GM06990 (cell line): ENCODE measurements at places on chromosomes 1 and 21.

DNA sequence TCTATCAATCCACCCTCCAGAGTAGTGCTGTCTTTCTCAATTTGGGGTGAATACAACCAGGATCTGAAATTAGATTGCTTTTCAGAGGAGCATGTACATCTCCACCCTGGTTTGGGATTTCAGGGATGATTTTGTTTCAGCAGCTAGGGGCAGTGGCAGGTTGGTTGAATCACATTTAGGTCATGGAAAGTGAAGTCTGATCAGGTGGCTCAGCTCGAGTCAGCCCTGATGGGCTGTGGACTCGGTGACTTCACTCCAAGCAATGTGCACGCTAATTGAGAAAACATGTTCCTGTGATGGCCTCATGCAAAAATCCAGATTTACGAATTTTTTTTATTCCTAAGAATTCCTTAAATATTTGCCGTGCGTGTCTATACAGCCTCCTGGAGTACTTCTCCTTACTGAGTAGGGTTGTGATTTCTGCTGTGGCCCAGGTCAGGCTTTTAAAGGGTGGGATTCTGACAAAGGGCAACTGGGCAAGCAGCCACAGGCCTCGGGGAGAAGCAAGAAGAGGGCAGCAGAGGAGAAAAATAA lies 7.5 kb downstream of the NGF start:
- DNase-seq, result no peak

- no peak for DNase-seq
Measured at GRCh38 chr1:89906088-89906487, 85.3 kb downstream of the LRRC8D start.

GRCh38 chr1:154327466-154328317 lies 2.4 kb downstream of the ATP8B2 start:
- peak; percentile 35 for DNase-seq

DNA sequence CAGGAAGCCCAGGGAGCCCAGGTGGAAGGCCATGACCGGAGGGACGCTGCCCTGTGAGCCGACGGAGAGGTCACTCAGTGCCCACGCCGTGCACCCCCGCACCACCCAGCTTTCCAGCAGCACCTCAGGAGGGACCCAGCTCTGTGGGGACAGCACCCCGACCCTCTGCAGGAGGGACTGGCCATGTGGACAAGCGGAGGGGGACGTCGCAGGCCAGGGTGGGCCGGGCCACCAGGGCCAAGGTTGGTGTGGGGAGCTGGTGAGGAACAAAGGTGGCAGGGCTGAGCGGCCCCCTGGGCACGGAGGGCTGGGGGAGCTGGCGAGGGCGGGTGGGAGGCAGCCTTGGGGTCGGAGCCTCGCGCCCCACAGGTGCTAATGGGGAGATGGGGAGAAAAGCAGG lies 22.8 kb downstream of the NADK start:
- no peak for DNase-seq

DNA sequence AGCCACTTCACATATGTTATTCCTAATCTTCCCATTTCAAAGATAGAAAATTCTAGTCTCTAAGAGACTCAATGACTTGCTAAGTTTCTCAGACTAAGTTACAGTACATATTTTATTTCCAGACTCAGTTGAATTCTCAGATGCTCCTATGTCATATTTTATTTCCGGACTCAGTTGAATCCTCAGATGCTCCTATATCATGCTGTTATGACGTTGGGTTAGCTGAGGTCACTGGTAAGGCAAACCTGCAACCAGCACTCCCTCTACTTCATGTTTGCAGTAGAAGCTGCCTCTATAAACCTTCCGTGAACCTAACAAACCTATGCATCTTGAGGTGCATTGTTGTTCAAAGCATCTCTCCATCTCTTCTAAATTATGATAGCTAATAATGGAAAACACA lies 187.1 kb upstream of the SGIP1 start:
- no peak for DNase-seq

- no peak for DNase-seq
Measured at GRCh38 chr1:92310185-92310597, 11.3 kb downstream of the RPAP2 start.

GRCh38 chr1:22832414-22832786 lies 121.8 kb downstream of the EPHB2 start:
- no peak for DNase-seq

- peak; percentile 16 for DNase-seq
Measured at GRCh38 chr21:34072145-34073031, 990 bp upstream of the MRPS6 start.

DNA sequence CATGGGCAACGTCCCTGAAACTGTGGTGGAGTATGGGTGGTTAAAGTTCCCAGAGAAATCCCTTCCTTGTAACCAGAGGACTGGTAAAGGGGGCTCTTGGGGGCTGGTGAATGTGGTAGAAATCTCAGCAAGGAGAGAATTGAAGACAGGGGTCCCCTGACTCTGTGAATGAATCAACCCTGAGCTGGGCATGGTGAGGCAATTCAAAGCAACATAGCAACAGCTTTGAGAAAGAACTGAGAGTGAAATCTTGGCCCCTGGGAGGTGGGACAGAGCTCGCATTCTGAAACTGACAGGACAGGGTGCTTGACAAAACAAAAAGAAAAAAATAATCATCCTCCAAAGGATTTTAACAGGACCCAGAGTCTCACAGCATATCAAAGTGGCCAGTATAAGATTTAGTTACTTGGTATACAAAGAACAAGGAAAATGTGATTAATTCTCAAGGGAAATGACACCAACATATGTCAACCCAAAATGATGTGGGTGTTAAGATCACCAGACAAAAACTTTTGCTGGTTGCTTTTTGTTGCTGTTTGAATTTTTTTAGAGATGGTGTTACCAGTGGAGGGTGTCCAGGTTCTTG lies 11.7 kb upstream of the SUMO3 start:
- DNase-seq, result no peak

- no peak for DNase-seq
Measured at GRCh38 chr1:93244298-93245069, 64.0 kb downstream of the CCDC18 start.

- no peak for DNase-seq
Measured at GRCh38 chr1:54809496-54810074, 8.5 kb upstream of the TTC22 start.

DNA sequence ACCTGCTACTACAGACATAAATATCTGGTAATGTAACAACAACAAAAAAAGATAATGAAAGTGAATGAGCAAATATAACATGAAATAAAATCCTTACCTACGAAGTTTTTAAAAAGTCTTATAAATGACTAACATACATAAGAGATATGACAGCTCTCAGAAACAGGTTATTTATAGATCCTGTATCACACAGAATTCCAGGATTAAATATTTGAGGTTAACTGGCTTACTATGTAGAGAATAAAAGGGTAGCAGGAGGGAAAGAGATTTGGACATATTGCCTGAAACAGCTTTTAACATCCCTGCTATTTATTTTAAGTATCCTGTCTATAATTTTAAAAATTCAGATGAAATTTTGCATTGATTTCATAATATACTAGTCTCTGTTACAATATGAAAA lies 16.3 kb downstream of the MYSM1 start:
- DNase-seq, result no peak

- DNase-seq, result no peak
Measured at GRCh38 chr1:24465099-24465498, 37.5 kb upstream of the RCAN3 start.

GRCh38 chr1:169460191-169460833 lies 25.4 kb downstream of the SLC19A2 start:
- DNase-seq, result peak; percentile 8

DNA sequence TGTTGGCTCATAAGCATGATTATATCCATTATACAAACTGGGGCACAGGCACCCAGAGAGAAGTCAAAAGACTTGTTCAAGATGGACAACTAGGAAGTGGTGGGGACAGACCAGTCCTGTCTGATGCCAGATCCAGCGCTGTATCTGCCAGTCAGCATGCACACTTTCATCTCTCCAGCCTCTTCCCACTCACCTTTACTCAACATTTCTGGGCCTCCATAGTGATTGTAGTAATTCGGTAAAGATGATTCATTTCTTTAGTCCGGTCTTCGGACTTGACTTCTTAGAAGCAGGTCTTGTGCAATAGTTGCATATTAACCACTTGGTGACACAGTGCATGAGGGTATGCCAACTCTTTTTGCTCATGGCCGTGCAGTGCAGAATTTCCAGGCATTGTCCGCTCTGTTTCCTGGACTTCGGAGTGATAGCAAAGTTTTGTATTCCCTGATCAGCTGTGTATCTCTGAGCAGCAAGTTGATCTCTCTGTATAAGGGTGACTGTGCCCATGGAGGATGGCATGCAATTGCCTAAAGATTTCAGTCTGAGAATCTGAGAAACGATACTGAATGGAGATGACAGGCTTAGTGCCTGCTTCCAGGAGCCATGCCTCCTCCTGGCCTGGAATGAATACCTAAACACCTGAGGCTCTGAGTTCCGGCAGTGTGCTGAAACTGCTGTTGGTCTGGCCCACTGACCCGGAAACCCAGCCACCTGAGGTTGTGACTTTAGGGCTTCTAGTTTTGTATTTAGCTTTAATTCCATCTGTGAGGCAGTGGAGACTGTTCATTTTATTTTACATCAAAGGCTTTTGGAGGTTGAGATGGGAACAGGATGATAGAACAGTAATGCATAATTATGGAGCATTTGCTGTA lies 39.0 kb downstream of the GALNT2 start:
- peak; percentile 40 for DNase-seq

GRCh38 chr1:222182641-222183040 lies 365.3 kb downstream of the HHIPL2 start:
- DNase-seq, result no peak

- DNase-seq, result no peak
Measured at GRCh38 chr1:215458104-215458503, 109.0 kb upstream of the KCTD3 start.

DNA sequence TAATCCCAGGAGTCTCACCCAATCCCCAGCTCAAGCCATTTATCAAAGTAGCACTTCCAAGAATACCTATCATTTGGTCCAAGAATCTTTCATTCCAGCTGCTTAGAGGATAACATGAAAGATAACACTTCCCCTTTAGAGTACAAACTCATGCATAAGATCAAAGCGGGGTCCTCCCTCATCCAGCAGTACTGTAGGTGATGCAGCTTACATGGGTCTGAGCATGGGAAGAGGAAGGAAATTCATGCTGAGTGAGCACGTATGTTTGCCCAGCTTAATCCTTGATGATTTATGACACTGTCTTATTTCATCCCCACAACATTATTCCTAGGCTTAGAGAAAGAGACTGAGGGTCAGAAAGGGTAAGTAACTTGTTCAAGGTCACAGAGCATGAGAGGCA lies 167.1 kb upstream of the GJB5 start:
- no peak for DNase-seq

- DNase-seq, result no peak
Measured at GRCh38 chr21:31162827-31163226, 124.6 kb upstream of the KRTAP19-8 start.

- no peak for DNase-seq
Measured at GRCh38 chr1:25773441-25774125, 26.4 kb upstream of the SELENON start.

DNA sequence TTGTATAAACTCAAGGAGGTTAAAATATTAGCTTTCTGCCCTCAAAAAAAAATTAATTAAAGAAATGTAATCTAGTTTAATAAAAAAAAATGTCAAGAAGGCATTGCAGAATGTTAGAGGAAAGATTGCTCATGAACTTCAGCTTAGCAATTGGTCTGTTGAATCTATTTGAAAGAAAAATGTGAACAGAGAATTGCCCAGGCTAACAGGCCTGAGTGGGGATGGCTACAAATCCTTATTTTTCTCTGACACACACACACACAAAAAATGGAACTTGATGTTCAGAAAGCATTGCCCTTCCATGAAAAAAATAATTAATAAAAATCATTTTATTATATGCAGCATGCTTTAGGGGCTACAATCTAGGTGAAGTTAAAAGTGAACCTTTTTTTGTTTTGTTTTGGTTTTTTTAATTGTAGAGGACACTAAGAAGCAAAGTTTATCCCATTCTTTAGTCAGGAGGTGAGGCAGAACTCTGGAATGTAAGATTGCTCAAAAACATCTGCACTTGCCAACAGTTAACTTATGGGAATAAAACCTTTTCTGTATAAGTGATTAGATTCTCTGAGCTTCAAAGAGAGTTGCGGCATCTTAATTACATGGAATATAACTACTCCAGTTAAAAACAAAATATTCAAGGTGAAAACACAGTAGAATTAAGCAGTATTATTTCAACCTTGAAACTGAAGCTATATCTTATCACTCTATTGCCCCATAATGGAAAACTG lies 658.5 kb upstream of the ADGRL2 start:
- DNase-seq, result no peak

DNA sequence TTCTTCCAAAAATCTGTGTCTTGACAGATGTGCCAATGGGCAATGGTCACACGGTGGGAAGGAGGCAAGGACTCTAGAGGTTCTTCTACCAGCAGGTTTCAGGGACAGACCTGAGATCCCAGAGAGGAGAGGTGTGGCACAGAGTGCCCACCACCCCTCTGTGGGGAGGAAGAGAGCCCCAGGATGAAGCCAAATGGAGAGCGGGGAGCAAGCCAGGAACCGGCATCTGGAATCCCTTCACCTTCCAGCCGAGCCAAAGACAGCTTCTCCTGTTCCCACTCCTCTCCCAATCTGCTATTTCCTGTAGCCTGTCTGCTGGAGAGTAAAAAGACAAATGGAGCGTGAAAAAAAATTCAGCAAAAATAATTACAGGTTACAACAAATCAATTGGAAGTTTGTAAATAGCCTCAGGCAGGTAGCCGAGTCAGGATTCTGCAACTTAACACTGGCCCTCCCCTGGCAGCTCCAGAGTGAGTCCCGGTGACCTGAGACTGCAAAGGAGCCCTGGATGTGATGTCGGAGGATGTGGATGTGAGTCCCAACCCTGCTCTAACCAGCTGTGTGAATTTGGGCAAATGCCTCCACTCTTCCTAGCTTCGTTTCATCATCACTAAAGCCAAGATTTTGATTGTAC lies 45.4 kb upstream of the LRRN2 start:
- DNase-seq, result no peak

- no peak for DNase-seq
Measured at GRCh38 chr1:85554630-85555327, 25.8 kb upstream of the CCN1 start.

DNA sequence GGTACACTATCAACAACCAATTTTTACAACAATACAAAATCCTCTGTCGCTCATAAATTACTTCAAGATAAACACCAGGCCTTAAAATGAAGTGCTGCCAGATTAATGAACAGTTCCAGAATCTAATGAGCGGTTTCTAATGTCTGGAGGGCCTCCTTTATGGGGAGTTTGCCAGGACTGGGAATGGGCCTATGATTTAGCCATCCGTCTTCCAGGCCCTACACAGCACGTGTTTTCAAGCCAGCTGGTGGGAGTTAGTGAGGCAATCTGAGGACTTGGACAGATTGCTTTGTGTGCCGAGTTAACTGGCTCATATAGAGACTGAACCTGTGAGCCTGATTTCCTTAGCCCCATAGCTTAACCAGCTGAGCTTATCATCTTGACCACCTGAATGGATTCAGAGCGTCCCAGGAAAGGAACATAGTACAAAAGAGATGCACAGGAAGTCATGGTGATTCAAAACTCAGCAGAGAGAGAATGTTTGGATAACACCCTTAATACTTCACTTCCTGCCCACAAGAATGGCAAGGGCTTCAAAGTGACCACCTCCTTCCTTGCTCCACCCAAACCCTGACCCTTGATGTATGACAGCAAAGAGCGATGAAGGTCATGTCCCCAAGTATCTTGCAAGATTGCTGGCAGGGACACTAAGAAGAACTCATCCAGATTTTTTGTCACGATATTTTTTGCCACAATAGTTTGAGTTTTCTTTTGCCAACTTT lies 143.5 kb downstream of the SLC30A10 start:
- DNase-seq, result no peak
